ENCODE measurements at places on chromosomes 12 and 14.

- no peak for DNase-seq
These were observed 11.7 kb downstream of the DGKA start for GRCh38 chr12:55942577-55943136.

GRCh38 chr12:131810726-131811125 is 17.5 kb upstream of the MMP17 start:
- no peak for DNase-seq

GRCh38 chr12:123111498-123112165 is 39.3 kb downstream of the PITPNM2 start:
- DNase-seq = no peak

DNA sequence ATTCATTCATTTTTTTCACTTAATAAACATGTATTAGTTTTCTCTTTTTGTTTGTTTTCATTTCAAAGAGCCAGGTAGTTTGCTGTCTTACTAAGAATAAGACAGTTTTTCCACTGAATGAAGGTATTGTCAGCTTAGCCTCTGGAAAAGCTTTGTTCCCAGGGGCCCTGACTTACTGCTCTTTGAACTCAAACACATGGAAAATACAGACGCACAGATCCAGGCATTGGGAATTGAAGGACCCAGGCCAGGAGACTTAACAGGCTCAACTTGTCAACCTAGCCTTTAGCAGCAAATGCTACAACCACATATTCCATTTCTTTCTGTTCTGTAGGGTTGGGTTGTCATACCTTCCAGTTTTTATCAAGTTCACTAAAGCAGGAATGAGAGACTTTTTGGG is 38.5 kb upstream of the SLCO1C1 start:
- no peak for DNase-seq

DNA sequence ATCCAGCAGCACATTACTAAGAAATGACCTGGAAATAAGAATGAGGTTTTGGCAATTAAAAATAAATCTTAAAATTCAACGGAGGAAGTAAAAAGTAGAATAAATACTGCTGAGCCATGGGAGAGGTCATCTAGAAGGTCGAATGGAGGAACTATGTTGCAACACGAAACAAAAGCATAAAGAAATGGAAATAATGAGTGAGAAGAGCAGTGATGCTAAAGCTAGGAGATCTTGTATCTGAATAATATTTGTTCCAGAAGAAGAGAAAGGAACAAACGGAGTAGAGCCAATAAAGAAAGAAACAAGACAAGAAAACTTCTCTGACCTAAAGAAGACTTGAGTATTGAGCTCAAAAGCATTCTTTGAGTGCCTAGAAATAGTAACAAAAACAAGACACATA is 6.6 kb upstream of the KRT7 start:
- no peak for DNase-seq

DNA sequence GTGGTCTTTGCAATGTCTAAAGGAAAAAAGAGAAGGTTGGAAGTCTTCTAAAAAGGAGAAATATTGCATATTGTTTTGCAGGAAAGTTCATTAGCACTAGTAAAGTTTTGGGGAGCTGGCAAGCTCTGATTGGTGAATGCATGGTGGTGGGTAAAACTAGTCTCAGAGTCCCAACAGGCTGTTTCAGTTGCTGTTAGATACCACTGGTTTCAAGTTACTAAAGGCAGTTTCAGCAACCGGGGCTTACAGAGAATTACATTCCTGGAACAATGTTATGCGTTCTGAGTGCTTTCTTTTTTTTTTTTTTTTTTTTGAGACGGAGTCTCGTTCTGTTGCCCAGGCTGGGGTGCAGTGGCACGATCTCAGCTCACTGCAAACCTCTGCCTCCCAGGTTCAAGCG is 208.2 kb downstream of the EPS8 start:
- no peak for DNase-seq

DNA sequence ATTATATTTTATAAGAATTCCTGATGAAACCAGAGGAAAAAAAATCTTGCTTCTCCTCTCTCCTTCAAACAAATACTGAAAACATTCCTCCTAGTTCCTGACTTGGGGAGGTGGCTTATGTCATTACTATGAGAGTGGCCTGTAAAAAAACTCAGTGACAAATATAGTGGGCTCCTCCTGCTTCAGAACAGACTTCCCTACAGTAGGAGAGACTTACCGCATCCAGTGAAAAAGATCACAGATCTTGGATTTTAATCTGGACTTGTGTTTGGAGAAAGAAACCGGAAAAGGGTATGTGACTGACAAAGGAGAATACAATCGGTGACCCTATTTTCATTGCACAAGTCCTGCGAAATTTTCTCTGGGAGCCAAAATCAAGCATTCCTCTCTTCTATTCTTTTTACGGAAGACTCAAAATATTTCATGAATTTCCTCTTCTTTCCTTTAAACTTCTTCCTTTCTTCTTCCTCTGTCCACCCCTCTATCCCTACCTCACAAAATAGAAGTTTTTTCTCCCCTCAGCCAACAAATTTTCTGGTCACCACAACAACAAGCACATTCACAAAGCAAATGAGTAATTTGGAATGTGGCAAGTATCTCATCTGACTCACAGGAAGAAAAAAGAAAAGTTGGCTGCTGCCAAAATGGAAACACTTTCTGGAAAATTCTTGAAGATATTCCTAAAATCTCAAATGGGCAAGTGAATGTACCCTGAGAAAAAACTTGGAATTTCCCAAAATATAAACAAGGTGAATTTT is 185.1 kb upstream of the CDKN3 start:
- no peak for DNase-seq

DNA sequence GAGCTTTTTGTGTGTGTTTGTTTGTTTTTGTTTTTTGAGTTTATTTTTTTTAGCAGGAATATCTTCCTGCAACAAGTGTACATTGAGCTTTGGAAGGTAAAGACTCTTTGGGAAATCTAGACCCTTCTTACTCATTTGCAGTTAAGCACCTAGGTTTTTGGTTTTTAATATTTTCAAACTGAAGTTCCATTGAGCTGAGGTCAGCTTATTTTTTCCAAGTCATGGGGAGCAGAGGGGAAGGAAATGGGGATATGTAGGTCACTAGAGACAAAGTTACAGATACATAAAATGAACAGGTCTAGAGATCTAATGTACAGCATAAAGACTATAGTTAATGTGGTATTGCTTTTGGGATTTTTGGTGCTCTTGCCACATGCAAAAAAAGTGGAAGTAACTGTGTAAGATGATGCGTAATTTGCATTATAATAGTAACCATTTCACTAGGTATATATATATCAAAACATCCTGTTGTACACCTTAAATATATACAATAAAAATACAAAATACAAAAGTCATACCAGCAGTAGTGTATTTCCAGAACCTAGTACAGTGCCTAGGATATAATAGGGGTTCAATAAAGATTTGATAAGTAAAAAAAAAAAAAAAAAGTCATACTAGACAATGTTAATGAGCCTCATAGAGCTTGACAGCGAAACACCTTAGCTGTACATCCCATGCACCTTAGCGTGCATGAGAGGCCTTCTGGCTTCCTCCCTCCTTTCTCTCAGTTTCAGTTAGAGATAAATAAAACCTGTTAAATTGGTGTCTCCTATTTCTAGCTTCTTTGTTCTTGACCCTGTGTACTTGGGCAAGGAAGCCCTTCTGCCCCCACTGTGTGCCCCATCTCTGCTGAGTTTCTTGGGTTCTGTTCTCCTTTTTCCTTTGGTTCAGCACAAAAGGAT is 22.7 kb downstream of the CGRRF1 start:
- DNase-seq = no peak

- DNase-seq = no peak
These were observed 343.7 kb downstream of the CACNA1C start for GRCh38 chr12:2396448-2396871.

DNA sequence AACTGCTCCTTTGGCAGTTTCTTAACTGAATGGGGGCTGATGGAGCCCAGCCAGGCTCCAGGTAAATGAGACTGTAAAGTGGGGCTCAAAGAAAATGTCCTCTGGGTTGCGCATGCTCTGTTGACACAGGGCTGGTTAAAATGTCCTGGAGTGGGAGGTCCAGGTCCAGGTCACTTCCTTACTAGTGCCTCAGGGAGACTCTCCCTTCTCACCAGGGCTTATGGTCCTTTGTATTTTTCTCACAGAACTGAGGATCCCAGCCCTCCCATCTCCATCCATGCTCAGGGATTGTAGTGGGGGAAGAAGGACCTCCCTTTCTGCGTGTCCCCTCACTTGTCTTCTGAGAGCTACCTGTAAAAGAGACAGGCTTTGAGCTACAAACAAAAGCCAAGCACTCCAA is 77.5 kb downstream of the SSPN start:
- no peak for DNase-seq

- no peak for DNase-seq
These were observed 28.0 kb downstream of the RCOR1 start for GRCh38 chr14:102620413-102620812.

GRCh38 chr14:77131871-77132486 is 9.6 kb downstream of the ZDHHC22 start:
- DNase-seq = no peak

GRCh38 chr14:100429537-100429936 is 106.4 kb downstream of the SLC25A47 start:
- DNase-seq = no peak

GRCh38 chr12:5201554-5202218 is 158.0 kb downstream of the KCNA5 start:
- DNase-seq = peak; percentile 19

DNA sequence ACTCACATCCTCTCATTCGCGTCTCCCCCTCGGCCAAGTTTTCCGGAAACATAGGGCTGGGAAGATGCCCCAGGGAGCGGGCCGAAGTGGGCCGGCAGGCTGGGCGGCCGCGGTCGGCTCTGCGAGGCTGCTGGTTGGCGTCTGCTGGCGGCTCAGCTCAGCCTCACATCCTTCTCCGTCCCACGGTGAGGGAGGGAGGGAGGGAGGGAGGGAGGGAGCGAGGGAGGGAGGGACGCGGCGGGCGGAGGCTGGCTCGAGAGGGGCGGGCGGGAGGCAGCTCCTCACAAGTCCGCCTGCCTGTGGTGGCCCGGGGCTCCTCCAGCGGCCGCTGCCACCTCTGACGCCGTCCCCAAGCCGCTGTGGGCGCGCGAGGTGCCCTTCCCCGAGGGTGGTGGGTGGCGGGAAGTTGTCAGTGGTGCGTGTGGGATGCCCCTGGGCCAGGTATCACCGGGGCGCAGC is 93.8 kb downstream of the RFLNA start:
- DNase-seq = no peak

DNA sequence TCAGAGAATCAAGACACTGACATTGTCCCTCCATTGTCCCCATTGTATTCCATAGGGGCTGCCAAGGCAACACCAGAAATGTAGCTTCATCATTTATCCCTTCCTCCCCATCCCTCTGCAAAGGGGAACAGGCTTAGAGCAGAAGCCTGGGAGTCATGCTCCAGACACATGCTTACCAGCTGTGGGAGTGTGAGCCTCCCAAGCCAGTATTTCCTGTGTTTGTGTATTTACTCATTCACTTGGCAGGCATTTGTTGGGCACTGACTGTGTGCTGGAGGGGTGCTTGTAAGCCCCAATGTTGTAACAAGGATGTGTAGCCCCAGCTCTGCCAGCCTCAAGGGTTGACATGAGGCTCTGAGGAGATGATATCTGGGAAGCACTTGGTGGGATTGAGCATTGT is 46.0 kb upstream of the TCL1A start:
- DNase-seq = no peak

DNA sequence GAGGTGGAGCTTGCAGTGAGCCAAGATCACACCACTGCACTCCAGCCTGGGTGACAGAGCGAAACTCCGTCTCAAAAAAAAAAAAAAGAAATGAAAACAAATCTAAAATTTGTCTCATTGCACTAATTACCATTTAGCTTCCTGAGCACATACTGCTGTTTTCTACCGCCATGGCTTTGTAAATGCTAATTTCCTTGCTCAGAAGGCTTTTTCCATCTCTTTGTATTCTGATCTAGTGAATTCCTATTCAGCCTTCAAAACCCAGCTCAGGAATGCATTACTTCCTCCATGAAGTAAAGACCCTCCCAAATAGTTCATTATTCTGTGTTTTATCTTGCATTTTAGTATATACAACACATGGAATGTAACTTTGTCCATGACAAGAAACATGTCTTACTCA is 33.6 kb downstream of the CEP83 start:
- DNase-seq = no peak

DNA sequence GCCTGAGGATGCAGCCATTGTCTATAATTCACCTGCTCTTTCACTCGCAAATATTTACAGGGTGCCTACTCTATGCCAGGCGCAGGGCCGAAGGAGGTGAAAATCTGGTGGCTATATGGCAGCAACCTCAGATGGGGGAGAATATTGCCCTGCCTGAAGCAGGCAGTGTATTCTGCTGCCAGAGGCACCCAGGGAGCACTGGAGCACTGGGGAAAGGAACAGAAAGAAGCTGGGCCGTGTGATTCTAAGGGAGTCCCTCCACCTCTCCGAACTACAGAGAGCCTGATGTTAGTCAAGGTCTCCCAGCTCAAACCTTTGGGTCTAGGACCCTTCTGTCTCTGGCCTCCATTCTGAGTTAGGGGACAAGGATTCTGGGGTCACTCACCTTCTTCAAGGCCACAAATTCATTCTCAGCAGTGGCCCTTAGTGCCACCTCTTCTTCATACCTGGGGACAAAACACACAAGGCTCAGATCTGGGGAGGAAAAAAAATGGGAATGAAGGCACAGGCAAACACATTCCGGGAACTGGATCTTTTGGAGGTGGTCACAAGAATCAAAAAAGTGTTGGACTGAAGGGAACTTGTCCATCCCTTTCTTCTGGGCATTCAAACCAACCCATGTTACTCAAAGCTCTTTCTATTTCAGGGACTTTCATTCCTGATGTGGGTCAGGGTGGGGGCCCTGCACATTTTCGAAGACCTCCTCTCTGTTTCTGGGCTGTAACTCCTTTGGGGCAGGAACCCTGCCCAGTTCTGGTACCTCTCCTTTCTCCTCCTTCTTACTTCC is 19.3 kb upstream of the KRT86 start:
- DNase-seq = no peak

DNA sequence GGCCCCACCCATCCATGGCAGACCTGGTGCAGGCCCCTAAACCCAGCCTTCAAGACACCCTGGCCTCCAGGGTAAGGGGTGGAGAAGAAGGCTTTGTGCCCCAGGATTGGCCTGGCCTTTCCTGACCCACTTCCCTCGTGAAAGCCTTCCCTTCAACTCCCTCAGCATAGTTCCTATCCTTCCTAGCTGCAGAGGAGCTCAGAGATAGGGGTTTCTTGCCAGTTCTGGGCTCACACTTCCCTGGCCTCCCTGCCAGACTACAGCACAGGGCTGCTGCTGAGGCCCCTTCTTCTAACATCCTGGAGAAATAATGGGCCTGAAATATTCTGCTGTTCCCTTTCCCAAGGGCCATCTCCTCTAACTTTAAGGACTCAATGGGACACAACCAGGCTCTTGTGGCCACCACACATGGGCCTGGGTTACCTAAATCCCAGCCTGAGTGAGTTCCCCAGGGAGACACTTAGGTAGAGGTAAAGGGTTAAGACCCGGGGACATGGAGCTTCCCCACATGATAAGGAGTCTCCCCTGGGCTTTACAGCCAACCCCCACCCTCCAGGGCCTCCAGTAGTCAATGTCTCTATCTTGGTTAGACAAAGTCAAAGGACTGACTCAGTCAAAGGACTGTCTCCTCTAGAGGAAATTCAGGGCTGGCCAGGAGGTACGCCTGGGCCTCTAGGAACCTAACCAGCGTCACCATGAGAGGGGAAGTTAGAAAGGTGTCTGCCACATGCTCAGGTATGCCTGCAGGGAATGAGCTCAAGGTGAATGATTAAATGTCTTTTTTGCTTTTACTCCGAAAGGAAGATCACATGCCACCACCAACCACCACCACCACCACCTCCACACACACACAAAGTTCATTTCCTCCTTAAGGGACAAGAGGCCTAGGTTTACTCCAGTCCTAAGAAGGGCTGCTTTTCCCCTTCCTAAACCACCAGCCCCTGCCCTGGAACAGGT is 7.1 kb downstream of the ZFP36L1 start:
- DNase-seq = no peak
